Bronchial smooth muscle cell (primary cell): ENCODE measurements at places on chromosomes 6 and 20. TPM values are rescaled to one million over a fixed set of nuclear protein-coding genes. Genes with fewer than 3 reads are reported as not detected.

Gene FLOT1
- total RNA-seq: 95.8 and 103 TPM in 2 replicates

Gene CCN6
- not detected in 2 replicates for total RNA-seq

Gene SLC35F1
- total RNA-seq: under 0.01 TPM in 1 of 2 replicates, not detected in the other

Gene CLPSL2
- not detected in 2 replicates for total RNA-seq

Gene KCNK16
- total RNA-seq: not detected in 2 replicates
